Neural crest cell (in vitro differentiated cells): ENCODE measurements at places on chromosomes 5 and 9. TPM values are rescaled to one million over a fixed set of nuclear protein-coding genes. Genes with fewer than 3 reads are reported as not detected.

The DYNC2I2 gene
- 120 and 128 TPM in 2 replicates for total RNA-seq

The WDR38 gene
- total RNA-seq: not detected in 2 replicates

The SLC36A2 gene
- total RNA-seq: not detected in 2 replicates

The ZDHHC11B gene
- 3.0 and 3.5 TPM in 2 replicates for total RNA-seq

The SPINK5 gene
- 10.6 and 12.9 TPM in 2 replicates for total RNA-seq

The PNPLA7 gene
- 1.8 and 2.2 TPM in 2 replicates for total RNA-seq

DNA sequence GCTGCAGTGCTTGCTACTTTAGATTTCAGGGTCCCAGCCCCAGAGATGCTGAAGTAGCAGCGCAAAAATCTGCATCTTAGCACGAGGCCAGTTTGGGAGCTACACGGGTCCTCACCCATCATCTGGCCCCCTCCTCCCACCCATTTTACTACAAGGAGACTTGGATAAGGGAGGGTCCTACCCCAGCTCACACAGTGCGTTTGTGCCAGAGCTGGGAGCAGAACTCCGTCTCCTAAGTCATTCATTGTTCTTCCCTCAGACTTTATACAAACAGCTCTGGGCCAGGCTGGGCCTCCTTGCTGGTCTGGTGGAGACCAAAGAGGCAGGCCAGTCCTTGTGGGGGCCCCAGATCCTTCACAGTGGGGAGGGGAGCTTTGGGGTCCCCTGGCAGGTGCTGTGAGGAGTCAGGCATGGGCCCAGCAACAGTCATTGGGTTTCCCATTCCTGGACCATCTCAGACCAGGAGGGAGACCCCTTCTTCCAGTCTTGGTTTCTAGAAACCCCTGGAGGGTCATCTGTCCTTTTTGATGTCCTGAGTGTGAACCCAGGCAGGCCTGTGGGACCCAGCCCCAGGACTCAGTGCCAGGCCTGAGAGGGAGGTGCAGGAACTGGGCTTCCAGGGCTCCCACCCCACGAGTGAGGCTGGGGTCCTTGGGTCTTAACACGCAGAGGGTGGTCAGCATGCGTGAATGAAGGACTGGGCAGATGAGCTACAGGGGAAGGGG lies 2.3 kb upstream of the IL17B start:
- DNase-seq: no peak

DNA sequence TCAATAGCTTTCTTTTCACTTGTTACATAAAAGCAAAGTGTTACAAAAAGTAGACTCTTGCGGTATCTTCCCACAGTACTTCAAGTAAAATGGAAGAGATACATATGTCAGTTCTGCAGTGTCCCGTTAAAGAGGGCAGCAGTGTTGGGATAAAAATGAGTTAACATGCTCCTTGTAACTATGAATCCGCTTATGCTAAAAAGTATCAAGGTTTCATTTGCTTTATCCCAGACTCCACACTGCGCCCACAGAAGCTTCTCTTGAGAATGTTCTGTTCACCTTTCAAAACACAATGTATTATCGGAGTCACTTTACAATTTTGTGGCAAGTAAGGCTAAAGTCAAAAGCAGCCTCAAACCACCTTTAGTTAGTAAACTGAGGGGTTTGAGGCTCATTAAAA lies 790 bp downstream of the PTAR1 start:
- no peak for DNase-seq

GRCh38 chr9:99361817-99362216 lies 139.7 kb downstream of the SEC61B start:
- DNase-seq: no peak

GRCh38 chr9:99309141-99309939 lies 87.3 kb downstream of the SEC61B start:
- no peak for DNase-seq

GRCh38 chr9:107127608-107128007 lies 155.5 kb upstream of the RAD23B start:
- no peak for DNase-seq

GRCh38 chr5:90783460-90784333 lies 225.1 kb downstream of the ADGRV1 start:
- DNase-seq: peak; percentile 90

DNA sequence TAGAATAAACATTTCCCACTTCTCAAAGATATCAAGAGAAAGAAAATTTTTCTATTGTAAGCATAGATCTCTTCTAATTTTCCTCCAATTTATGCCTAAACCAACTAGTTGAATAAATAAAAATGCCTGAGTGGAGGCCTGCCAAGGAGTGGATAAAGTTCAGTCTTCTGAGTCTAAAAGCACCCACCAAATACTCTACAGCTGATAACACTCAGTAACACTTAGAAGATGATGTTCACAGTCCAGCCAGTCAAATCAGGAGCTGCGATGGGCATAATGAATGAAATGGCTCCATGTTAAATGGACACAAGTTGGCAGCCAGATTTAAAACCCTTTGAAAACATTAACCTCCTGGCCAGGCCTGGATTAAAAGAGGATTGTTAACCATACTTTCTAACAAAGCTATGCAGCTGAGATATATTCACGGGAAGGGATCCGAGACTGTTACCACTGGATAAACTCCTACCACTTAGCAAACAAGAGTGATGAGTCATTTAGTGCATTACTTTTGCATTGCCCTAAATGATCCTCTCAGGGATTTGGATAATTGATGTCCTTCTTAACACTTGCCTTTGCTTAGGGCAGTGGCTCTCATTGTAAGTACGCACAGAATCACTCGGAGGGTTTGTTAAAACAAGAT lies 63.7 kb upstream of the CCDC112 start:
- no peak for DNase-seq

DNA sequence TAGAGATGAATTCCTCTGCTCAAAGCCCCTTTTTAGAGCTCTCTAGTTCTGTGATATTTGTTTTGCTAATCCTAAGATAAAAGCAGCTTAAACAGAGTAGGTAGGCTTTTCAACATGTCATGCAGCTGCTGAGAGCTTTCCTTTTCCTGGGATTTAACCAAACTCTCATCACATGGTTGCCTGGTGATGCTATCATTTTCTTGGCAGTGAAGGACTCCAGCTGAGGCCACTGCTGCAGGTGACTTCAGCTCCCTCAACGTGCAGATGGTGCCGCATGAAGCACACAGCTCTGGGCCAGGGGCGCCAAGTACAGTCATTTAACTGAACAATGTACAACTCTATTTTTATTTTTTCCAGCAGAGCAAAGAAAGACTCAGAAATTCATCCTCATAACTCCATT lies 42.2 kb downstream of the SECISBP2 start:
- DNase-seq: no peak

GRCh38 chr5:56152437-56152836 lies 80.7 kb downstream of the ANKRD55 start:
- DNase-seq: no peak

DNA sequence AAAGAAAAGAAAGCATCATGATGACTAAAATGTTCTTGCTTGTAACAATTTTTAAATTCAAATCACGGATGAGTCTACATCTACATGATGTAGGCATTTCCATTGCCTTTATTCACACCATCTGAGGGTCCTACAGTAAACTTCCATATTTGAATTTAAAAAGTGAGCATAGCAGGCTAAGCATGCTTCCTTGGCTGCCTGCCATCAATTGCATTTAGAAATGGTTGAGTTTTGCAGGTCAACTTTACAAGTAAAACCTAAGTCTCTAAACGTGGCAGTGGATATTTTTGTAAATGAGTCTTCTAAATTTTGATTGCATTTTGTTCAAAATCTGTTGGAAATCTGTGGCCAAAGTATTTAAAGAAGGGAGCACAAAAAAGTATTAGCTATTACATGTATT lies 136.5 kb upstream of the PTCH1 start:
- DNase-seq: no peak

GRCh38 chr5:130692770-130693169 lies 472.3 kb downstream of the HINT1 start:
- DNase-seq: no peak

GRCh38 chr9:135016037-135016640 lies 71.3 kb upstream of the OLFM1 start:
- no peak for DNase-seq

DNA sequence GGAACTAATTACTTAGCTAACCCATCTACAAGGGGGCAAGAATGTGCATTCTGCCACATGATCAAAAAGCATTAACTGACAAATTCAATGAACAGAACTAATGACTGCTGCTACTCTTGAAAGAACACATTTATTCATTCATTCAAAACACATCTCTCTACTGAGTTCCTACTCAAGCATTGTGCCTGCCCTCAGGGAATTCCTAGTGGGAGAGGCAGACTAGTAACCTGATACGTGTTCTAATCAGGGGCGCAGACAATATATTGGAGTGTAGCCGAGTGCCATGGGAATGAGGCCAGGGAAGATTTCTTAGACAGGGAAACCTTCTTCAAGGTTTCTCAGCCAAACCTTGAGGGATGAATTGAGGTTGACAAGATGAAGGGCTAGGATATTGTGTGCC lies 56.7 kb upstream of the PAPPA start:
- DNase-seq: no peak

- no peak for DNase-seq
Observed at GRCh38 chr9:92425474-92425873, 1.2 kb upstream of the OMD start.

GRCh38 chr9:129222819-129223218 lies 44.8 kb upstream of the IER5L start:
- DNase-seq: no peak

- DNase-seq: no peak
Observed at GRCh38 chr5:82105457-82105856, 133.6 kb downstream of the ATG10 start.

- DNase-seq: no peak
Observed at GRCh38 chr9:123407217-123407851, 51.3 kb downstream of the CRB2 start.

- DNase-seq: no peak
Observed at GRCh38 chr5:180988592-180988991, at the start of gene BTNL3. Gene BTNL3, plus strand, starts transcription at chr5:180988846. Its CDS starts 183 bp downstream, at chr5:180989029.

DNA sequence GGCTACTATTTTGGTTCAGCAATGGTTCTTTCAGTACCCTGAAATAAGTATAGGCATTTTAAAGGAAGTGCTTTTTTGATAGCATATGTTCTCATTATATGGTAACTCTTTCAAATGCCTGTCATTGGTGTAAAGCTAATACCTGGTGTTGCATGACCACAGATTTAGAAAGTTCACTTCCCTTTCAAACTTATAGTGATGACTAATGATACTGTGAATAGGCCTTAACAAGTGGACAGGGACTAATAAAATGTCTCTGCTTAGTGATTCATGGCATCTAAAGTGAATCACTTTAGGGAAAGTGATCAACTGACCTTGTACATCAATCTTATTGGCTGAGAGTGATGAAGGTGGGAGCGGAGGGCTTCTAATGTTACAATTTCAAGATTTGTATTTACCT lies 21.6 kb downstream of the MRPL22 start:
- no peak for DNase-seq
